CD4-positive, CD25-positive, alpha-beta regulatory T cell (primary cell): ENCODE measurements at places on chromosomes 6 and 20.

GRCh38 chr6:113879186-113880096 is 22.3 kb downstream of the MARCKS start:
- DNase-seq: no peak

GRCh38 chr6:47674673-47675072 is 23.7 kb upstream of the ADGRF4 start:
- DNase-seq: no peak

GRCh38 chr20:57106030-57106682 is 160.3 kb downstream of the BMP7 start:
- no peak for DNase-seq

DNA sequence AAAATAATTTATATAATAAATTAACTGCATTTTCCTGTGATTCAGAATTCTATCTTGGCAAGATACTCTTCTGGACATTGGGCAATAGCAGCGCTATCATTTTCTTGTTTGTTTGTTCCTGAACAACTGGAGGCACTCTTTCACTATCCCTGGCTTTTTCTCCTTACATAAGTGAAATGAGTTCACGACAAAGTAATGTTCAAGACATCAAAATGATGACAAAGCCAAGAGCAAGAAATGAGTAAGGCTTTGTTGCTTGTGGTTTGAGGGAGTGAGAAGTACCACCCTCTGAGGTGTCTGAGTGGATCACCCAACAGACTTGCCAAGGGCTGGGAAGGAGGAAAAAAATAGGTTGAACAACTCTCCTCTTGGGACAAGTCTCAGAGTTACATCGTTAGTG is 466.6 kb upstream of the JAG1 start:
- no peak for DNase-seq

DNA sequence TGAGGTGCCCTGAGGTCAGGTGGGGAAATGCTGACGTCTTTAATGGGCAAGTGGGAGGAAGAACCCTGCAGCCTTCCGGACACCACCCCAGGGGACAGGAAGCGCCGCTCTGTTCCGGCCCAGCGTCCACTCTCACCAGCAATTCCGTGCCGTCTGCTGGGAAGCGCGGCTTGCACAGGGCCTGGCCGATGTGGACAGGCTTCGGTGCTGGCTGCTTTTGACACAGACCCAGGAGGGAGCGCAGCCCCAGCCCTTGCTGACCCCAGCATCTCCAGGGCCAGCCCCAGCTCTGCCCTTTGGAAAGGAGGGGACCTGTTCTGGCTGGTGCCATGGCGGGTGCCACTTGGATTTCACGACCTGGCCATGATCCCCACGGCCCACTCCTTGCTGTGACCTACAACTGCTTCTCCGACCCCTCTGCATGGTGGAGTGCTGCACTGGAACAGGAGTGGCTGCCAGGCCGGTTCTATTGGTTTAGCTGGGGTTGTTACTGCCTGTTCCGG is 123.2 kb downstream of the DLL1 start:
- DNase-seq: no peak

GRCh38 chr6:143766185-143766553 is 77.0 kb upstream of the LTV1 start:
- DNase-seq: no peak

DNA sequence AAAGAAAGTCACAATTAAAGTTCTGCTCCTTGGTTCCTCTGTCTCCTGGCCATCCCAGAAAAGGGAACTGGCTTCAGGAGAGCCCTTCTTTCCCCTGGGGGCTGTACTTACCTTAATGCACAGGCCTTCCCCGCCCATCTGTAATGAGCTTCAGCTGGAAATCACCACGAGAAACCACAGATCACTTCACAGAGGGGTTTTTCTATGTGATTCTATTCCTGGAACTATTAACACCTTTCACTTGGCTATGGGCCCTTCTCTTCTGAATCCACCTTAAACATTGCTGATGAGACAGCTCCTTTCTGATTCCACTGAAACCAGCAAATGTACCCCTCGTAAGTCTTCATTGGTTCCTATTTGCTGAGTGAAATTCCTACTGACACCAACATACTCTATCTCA is 80.7 kb downstream of the FOXF2 start:
- no peak for DNase-seq

DNA sequence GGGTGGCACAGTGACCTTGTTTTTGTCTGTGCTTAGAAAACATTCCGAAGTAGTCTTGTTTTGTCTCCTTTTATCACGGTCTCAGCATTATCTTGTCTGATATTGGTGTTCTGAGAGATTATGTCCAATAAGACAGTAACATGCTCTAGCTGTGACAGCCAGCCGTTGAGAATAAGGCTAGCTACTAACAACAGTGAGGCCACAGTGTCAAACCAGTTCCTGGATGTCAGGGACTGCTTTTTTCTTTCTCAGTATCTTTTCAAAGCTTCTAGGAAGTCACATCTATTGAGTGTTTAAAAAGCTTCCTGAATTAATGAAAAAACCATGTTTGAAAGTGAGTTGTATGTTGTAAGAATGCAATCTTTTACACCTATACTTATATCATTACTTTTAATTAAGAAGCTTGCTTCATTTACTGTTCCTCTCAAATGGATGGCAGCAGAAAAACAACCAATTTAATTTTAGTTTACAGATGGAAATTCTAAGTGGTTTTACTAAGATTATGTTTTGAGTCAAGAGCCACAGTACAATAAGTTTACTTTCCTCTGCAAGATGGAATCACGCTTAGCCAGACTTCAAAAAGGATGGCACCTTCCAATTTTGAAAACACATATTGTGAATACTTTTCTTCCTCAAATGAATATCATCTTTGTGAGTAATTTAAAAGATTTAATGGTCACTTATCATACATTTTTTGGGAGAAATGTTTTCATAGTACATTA is 53.1 kb downstream of the MAP3K7 start:
- no peak for DNase-seq

GRCh38 chr6:132530293-132530974 is 7.6 kb upstream of the TAAR9 start:
- DNase-seq: peak; percentile 77

- DNase-seq: no peak
These were observed 259.7 kb downstream of the HACE1 start for GRCh38 chr6:104599821-104600638.

GRCh38 chr20:62601172-62601571 is 41.1 kb upstream of the SLCO4A1 start:
- no peak for DNase-seq

- no peak for DNase-seq
These were observed 13.1 kb downstream of the BMP2 start for GRCh38 chr20:6780433-6781190.

GRCh38 chr20:14069796-14070195 is 74.5 kb downstream of the MACROD2 start:
- DNase-seq: no peak

GRCh38 chr20:36162272-36162966 is 7.9 kb downstream of the EPB41L1 start:
- no peak for DNase-seq

GRCh38 chr20:23540624-23541023 is 27.7 kb downstream of the CST9L start:
- DNase-seq: no peak

DNA sequence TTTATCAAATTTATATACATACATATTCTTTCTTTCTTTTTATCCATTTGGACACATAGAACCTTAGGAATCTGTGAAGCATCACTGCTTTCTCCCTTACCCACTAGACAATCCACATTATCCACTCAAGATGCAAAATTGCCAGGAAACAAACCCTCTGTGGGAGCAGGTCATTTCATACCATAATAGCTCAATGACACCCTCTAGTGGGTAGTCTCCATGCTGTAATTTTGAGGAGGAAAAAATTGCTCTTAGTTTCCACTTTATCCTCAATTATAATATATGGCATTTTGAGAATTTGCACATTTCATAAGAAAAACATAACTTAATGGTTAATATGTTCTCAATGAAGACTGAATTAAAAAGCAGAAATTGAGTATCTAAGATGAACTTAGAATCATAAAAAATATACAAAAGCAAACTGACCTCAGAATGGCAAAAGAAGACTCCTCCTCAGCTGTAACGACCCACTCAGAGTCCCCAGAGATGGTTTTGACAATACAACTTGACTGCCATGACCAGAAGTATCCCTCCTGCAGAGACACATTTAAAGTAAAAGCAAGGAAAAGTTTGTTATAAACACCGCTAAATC is 164.1 kb downstream of the FRK start:
- no peak for DNase-seq

DNA sequence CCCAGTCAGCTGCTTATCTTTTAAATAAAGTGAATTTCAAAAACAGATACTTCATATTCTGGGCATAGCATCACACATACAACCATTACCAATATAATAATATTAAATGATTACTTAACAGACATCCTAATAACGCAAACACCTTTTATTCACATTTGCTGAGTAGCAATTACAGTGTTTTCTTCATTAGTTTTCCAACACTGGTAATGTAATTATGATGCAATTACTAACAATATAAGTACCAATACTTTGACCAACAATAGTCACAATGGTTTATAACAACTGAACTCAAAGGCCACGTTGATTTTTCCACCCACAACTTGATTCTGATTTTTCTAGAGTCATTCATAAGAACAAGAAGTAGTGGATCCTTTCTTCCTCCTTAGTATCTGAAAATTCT is 104.1 kb downstream of the MYB start:
- no peak for DNase-seq

DNA sequence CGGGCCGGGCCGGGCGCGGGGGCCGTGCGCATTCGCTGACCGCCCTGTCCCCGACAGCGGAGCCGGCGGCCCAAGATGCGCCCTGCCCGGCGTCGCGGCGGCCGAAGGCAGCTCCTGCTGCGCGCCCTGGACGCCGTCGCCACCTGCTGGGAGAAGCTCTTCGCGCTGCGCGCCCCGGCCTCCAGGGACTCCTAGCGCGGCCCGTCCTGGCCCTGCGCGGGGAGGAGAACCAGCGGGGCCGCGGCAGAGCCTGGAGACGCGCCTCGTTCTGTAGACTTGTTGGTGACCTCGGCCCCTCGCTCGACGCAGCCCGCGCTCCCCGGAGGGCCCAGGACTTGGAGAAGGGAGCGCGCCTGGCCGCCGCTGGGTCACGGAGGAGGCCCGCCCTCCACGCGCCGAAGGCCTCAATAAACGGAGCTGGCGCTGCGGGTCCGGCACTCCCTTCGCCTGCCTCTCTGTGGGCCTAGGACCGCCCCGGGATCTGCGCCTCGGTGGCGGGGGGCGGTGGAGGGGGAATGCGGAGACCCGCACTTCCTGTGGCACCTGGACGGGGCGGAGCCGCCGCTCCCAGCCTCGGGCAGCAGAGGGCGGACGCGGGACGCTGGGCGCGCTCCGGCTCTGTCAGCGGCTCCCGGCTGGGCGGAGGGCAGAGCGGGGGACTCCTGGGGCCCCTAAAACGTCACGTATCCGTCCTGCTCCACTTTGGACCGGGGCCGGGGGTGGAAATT is 2.7 kb downstream of the C20orf204 start:
- peak; percentile 84 for DNase-seq

GRCh38 chr20:41375846-41376245 is 9.2 kb upstream of the EMILIN3 start:
- DNase-seq: no peak

- DNase-seq: no peak
These were observed 6.1 kb upstream of the IFT52 start for GRCh38 chr20:43584448-43585136.

DNA sequence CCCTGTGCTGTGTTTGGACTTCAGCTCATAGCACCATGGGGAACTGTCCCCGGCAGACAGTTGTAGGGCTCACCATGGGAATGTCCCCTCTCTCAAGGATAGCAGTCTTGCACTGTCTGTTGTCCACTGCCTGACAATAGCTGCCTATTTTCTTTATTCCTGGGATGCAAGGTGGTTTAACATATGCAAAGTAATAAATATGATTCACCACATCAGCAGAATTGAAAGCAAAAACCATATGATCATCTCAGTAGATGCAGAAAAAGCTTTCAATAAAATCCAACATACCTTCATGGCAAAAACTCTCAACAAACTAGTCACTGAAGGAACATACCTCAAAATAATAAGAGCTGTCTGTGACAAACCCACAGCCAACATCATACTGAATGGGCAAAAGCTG is 13.5 kb upstream of the LRP11 start:
- no peak for DNase-seq

- DNase-seq: no peak
These were observed 286.9 kb downstream of the PTPRK start for GRCh38 chr6:128233531-128233930.

DNA sequence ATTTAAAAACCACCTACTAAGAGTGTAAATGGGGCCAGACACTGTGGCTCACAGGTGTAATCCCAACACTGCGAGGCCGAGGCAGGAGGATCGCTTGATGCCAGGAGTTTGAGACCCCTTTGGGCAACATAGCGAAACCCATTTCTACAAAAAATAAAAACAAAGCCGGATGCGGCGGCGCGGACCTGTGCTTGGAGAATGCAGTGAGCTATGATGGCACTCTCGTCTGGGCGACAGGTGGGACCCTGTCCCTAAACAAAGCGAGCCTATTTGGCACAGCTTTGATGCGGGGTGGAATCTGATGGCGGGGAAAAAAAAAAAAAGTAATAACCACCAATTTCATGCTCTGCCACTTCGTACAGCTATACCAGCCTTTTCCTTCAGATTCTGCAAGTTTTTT is 1.1 kb downstream of the TCP1 start:
- no peak for DNase-seq

DNA sequence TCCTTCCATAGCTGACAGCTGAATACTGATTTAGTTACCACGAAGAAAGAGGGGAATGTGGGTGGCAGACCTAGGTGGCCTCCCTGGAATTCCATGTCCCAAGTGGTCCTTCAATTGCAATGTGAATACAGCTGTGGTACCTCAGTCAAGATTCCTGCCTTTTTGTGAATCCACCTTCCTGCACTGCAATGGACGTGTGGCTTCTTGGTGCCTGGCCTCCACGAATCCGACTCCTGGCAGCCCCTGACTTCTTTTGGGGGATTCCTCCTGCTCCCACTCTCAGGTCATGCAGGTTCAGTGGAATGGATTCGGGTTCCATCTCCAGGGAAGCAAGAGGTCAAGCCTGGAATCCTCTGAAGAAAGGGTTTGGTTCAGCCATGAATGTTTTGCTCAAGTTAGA is 117.8 kb downstream of the DACT2 start:
- no peak for DNase-seq

GRCh38 chr20:47691625-47692024 is 93.7 kb downstream of the SULF2 start:
- no peak for DNase-seq

GRCh38 chr6:21049572-21049971 is 515.3 kb downstream of the CDKAL1 start:
- DNase-seq: no peak
